GM23338 (cell line): ENCODE measurements at places on chromosomes 3 and 15. TPM values are rescaled to one million over a fixed set of nuclear protein-coding genes. Genes with fewer than 3 reads are reported as not detected.

The RAB7A gene
- 79.5 and 89.8 TPM in 2 replicates for total RNA-seq

The KBTBD8 gene
- total RNA-seq: 19.9 and 20.2 TPM in 2 replicates

The CLRN1 gene
- total RNA-seq: 0.69 and 0.93 TPM in 2 replicates

The GREM1 gene
- total RNA-seq: 0.12 and 1.0 TPM in 2 replicates

The RTP3 gene
- total RNA-seq: 0.97 TPM in 1 of 2 replicates, not detected in the other

The SKIC8 gene
- 47.0 and 59.4 TPM in 2 replicates for total RNA-seq

The TRIM42 gene
- total RNA-seq: not detected in 2 replicates

The CKMT1B gene
- 28.6 and 31.4 TPM in 2 replicates for total RNA-seq

The CILP gene
- total RNA-seq: 0.03 TPM in 1 of 2 replicates, not detected in the other

The NMB gene
- total RNA-seq: 19.8 and 22.0 TPM in 2 replicates

The CPEB1 gene
- 7.0 and 9.4 TPM in 2 replicates for total RNA-seq

The DALRD3 gene
- total RNA-seq: 38.0 and 57.7 TPM in 2 replicates

The POC1A gene
- 26.7 and 33.0 TPM in 2 replicates for total RNA-seq

The PIF1 gene
- total RNA-seq: 193 and 200 TPM in 2 replicates

The ROBO2 gene
- 4.3 and 7.8 TPM in 2 replicates for total RNA-seq

The TAMM41 gene
- total RNA-seq: 8.9 and 12.9 TPM in 2 replicates

The HHLA2 gene
- total RNA-seq: not detected in 2 replicates

The TGM4 gene
- not detected in 2 replicates for total RNA-seq

The SCN11A gene
- 0.08 and 0.14 TPM in 2 replicates for total RNA-seq

The SPRED1 gene
- 44.0 and 44.1 TPM in 2 replicates for total RNA-seq

The TUSC7 gene
- not detected in 2 replicates for total RNA-seq

The GOLGA6L9 gene
- total RNA-seq: 12.7 and 13.0 TPM in 2 replicates

The SEMA3B gene
- 2.4 and 8.0 TPM in 2 replicates for total RNA-seq

The SCAMP5 gene
- total RNA-seq: 31.0 and 43.3 TPM in 2 replicates

The ITPKA gene
- total RNA-seq: 1.5 and 2.1 TPM in 2 replicates

The GJD2 gene
- 0.27 and 0.63 TPM in 2 replicates for total RNA-seq

The SPATA12 gene
- total RNA-seq: 0.10 TPM in 1 of 2 replicates, not detected in the other

The LRIG1 gene
- 116 and 134 TPM in 2 replicates for total RNA-seq

The SH2D7 gene
- not detected in 2 replicates for total RNA-seq

The TSC22D2 gene
- total RNA-seq: 18.6 and 23.3 TPM in 2 replicates

The CLCN2 gene
- 9.2 and 10.7 TPM in 2 replicates for total RNA-seq

The NAALADL2 gene
- total RNA-seq: 2.6 TPM in 1 of 2 replicates, not detected in the other

The SMCO1 gene
- not detected in 2 replicates for total RNA-seq

The TM4SF1 gene
- total RNA-seq: 0.10 TPM in 1 of 2 replicates, not detected in the other

The CAMKV gene
- 80.1 and 83.0 TPM in 2 replicates for total RNA-seq

The NEO1 gene
- 40.6 and 45.8 TPM in 2 replicates for total RNA-seq

The TICRR gene
- total RNA-seq: 37.1 and 42.3 TPM in 2 replicates

The MOBP gene
- total RNA-seq: not detected in 2 replicates

The MUSTN1 gene
- total RNA-seq: 1.4 TPM in 1 of 2 replicates, not detected in the other

The CP gene
- total RNA-seq: 2.8 and 3.3 TPM in 2 replicates

The CCDC39 gene
- 0.52 TPM in 1 of 2 replicates, not detected in the other for total RNA-seq

The CRYGS gene
- total RNA-seq: 0.74 and 2.9 TPM in 2 replicates

The KPNA1 gene
- 30.1 and 38.4 TPM in 2 replicates for total RNA-seq

The COL6A5 gene
- total RNA-seq: 0.03 TPM in 1 of 2 replicates, not detected in the other

The REC114 gene
- not detected in 2 replicates for total RNA-seq

The WDR72 gene
- 1.9 and 2.1 TPM in 2 replicates for total RNA-seq

The TARS3 gene
- total RNA-seq: 15.4 and 16.5 TPM in 2 replicates

The ZNF502 gene
- 3.2 and 4.7 TPM in 2 replicates for total RNA-seq

The THAP10 gene
- total RNA-seq: 5.5 and 5.7 TPM in 2 replicates

The NKTR gene
- total RNA-seq: 88.2 and 117 TPM in 2 replicates

The SNX22 gene
- 1.9 and 5.7 TPM in 2 replicates for total RNA-seq

The ALDH1A2 gene
- 0.80 TPM in 1 of 2 replicates, not detected in the other for total RNA-seq

The FOXP1 gene
- total RNA-seq: 27.0 and 32.9 TPM in 2 replicates

The SLC24A5 gene
- total RNA-seq: not detected in 2 replicates

The AHSG gene
- total RNA-seq: 0.10 TPM in 1 of 2 replicates, not detected in the other

The PTX3 gene
- 2.4 TPM in 2 replicates for total RNA-seq

The GPR62 gene
- 0.38 TPM in 1 of 2 replicates, not detected in the other for total RNA-seq

The ASB14 gene
- total RNA-seq: 0.08 TPM in 1 of 2 replicates, not detected in the other

The GLDN gene
- 1.2 and 1.5 TPM in 2 replicates for total RNA-seq
